NCI-H1436 (cell line): ENCODE measurements at places on chromosomes 4 and X.

GRCh38 chr4:73944061-73944875, 37.6 kb downstream of the PF4 start:
- DNase-seq, result no peak

DNA sequence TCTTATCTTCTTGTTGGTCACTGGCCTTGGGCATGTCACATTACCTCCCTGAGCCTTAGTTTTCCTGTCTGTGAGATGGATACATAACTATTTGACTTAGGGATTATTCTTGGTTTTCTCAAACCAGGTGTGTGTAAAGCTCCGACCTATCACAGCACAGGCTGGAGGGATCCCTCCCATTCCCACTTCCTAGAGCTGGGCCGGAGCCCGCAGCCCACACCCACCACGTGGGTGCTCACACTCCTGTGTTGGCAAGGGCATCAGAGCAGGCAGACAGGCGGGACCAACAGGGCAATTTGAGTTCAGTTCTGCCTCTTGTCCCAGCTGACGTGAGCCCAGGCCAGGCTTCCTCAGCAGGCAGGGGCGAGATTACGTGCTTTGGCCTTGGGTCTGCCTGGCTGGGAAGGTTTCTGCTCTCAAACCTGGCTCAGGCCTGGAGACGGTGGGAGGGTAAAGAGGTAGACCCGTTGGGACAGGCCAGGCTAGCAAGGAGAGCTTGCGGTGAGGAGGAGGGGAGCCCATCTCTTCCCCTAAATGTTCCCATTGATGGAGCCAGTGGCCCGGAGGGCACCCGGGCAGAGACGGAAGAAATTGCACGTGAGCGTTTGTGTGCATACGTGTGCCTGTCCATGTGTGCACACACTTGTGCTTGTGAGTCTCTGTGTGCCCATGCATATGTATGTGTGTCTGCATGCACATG, 734 bp upstream of the SH3TC1 start:
- DNase-seq, result no peak

DNA sequence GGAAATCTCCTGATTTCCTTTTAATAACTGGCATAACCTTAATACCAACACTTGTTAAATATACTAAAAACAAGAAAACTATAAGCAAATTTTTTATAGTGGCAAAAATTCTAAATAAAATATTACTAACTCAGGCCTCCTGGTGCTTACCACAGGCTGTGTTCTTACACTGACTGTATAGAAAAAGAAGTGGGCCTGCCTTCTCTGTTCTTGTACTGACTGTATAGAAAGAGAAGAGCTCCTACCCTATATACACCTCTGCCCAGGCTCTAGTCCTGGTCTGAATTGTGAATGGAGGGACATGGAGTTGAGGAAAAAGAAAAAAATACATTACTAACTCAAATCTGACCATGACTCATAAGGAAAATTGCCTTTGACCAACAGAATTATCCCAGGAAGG, 7.5 kb downstream of the ZNF41 start:
- no peak for DNase-seq

DNA sequence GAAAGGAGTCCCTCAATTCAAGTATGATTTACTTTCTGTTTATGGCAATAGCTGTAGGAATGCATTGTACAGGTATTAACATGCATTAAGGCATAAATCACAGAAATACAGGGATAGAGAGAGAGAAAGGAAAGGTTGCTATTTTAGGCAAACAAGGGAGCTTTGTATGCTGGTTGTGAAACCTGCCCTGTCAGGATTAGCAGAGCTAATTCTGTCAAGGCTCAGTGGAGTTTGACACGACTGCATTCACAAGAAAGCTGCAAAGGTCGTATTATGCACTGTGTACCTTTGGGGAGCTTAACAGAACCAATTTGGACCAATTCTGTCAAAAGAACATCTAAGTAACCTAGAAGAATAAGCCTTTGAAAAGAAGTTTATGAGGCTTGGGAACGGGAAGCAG, 239.3 kb downstream of the GRIA2 start:
- no peak for DNase-seq

GRCh38 chr4:98528882-98529281, 129.5 kb downstream of the TSPAN5 start:
- no peak for DNase-seq

GRCh38 chr4:127445471-127445870, 187.3 kb upstream of the INTU start:
- no peak for DNase-seq

DNA sequence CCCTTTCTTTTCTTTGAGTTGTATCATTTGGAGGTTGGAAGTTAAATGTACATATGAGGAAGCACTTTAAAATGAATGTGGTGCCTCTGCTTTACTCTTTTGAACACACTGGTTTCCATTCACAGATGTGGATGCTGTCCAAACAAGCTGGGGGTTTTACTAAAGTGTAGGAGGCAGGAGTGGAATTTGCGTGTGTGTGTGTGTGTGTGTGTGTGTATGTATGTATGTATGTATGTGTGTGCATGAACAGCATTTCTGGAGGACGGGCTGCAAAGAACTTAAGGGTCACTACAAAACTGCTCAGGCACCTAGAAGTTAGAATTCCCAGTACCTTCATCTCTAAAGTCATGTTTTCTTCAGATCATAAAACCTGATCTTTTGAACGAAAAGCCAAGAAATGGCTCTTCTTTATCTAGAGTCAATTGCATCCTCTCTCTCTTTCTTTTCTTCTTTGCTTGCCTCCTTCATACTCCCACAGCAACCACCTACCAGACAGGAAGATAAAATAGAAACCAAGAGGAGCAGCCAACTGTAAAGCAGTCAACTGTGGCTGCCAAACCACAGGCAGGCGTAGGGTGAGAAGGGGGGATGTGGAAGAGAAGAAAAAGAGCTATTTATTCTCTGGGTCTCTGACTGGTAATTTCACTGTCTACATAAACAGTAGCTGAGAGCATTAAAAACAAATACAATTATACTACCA, 177.0 kb upstream of the RASGEF1B start:
- DNase-seq, result no peak

- DNase-seq, result no peak
These were observed 160.4 kb upstream of the MAMLD1 start for GRCh38 chrX:150202641-150203247.

DNA sequence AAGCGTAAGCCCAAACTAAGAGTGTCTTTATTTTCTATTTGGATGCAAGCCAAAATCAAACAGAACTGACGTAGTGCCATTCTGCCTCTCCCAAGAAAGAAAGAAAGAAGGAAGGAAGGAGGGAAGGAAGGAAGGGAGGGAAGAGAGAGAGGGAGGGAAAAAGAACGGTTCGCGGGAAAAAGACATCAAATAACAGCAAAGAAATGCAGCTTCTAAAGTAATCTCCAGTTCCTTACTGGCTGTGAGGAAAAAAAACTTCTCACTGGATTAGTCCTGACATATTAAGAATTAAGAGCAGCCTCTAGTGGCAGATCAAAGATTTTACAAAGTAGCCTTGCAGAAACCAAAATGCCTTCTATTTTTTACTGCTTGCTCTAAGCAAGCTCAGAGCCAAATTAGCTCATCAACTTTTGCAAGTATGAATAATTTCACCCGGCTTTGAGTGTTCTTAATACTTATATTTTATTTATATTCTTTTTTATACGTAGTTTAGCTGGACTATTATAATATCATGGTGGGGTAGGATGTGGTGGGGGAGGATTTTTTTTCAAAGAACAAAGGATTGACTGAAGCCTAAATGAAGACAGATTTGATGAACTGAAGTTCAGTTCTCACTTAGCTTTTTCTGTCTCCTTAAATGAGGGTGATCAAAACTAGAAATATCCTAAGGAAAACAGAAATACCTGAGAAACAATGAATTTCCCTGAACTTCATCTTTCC, 36.6 kb downstream of the PITX2 start:
- no peak for DNase-seq

DNA sequence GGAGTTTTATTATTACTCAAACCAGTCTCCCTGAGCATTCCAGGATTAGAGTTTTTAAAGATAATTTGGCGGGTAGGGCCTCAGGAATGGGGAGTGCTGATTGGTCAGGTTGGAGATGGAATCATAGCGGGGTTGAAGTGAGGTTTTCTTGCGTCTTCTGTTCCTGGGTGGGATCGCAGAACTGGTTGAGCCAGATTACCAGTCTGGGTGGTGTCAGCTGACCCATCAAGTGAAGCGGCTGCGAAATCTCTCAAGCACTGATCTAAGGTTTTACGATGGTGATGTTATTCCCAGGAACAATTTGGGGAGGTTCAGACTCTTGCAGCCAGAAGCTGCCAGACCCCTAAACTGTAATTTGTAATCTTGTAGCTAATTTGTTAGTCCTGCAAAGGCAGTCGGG, 25.1 kb upstream of the SETD7 start:
- no peak for DNase-seq

DNA sequence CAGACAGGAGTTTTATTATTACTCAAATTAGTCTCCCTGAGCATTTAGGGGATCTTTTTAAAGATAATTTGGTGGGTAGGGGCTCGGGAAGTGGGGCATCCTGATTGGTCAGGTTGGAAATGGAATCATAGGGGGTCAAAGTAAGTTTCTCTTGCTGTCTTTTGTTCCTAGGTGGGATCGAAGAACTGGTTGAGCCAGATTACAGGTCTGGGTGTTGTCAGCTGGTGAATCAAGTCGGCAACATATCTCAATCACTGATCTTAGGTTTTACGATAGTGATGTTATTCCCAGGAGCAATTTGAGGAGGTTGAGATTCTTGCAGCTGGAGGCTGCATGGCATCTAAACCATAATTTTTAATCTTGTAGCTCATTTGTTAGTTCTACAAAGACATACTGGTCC, 629.5 kb upstream of the AMOT start:
- no peak for DNase-seq

DNA sequence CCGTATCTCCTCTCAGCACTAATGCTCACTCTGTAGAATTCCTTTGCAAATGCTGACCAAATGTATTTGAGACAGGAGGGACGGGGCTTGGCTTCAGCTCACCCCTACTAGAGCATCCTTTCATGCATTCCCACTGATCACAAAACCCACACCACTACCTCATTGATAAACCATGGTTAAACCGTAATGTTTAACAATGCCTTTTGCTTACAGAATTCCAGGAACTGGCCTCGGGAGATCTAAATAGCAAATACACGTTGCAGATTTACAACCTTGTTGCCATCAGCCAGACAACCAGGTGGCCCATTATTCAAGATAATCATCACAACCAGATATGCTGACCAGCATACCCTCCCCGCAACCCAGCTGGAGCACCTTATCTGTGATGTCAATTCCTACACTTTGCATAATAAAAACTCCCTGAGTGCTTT, 391.9 kb downstream of the KCTD8 start:
- DNase-seq, result no peak

- no peak for DNase-seq
These were observed 43.8 kb upstream of the CPEB2 start for GRCh38 chr4:14958436-14958835.

DNA sequence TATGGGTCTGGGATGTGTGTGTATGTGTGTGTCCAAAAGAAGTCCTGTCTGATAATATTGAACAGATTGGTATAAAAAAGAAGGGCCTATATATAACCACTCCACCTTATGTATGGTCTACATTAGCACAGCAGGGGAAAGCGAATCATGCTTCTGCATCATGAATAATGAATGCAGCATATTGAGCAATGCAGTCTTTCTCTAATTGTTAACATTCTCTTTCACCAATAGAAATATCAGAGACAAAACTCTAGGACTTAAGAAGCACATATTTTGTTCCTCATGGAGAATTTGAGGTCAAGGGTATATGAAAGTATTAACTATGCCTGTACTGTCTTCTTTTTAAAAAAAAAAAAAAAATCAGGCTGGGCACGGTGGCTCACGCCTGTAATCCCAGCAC, 264.3 kb upstream of the NOCT start:
- DNase-seq, result no peak

DNA sequence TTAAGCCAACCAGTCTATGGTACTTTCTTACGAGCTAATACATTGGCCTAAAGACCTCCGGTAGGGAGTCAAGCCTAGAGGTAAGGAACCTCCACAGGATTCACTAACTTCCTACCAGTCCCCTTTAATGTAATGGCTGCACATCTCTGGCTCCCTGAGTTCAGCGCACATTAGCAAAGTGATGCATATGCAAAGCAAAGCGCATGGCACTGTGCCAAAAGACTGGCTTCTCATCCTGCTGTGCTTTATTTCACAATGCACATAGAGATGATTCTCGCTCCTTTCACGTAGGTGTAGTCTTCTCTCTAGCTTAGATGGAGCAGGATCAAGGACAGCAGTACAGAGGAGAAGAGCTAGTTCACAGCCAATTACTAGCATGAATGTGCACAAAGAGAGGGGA, 14.6 kb upstream of the CLTRN start:
- no peak for DNase-seq

DNA sequence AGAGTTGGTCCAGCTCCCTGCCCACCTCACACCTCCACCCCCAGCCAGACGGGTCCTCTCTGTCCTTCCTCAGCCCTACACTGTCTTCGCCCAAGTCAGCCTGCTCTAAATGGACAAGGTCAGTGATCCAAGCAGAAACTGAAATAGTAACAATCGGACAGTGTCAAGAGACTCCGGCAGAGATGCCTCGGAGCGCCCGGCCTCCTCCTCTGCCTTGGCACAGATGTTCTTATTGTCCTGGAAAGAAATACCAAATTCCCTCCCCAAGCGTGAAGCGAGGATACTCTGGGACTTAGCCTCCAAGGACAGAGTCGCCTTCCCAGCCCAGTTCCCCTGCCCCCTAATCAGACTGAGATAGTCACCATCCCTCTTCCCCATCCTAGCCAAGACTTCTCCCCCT, 28.5 kb downstream of the UTP14A start:
- DNase-seq, result no peak

DNA sequence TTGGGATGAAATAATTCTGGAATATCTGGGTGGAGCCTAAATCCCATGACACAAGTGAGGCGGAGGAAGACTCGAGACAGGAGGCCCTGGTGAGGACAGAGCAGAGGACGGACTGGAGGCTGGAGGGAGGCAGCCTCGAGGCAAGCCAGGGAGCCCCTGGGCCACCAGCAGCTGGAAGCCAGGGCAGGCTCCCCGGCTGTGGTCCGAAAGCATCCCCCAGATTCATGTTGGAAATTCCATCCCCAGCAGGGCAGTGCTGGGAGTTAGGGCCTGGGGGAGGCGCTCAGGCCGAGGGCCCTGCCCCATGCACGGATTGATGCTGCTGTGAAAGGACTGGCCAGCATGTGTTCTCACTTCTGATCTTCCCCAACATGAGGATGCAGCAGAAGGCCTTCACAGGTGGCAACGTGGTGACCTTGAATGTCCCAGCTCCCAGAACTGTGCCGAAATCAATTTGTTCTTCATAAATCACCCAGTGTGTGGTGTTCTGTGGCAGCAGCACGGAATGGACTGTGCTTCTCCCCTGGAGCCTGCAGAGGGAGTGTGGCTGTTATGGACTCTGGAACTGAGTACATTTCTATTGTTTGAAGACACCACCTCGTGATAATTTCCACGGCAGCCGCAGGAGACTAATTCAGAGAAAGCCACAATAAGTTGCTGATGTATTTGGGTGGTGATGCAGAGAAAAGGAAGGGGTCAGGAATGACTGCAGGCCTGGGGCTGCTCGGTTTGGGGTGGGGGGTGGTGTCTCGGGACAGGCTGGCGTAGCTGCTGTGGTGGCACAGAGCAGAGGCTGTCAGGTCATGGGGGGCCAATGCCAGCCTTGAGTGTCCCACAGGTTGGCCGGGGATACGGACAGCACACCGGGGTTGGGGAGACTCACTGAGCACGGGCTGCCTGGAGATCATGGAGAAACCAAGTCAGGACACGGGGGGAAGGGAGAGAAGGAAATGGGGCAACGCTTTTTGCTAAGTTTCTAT, 56.9 kb downstream of the PCGF3 start:
- DNase-seq, result no peak

GRCh38 chr4:172141025-172141424, 327.8 kb downstream of the GALNTL6 start:
- DNase-seq, result peak; percentile 48

GRCh38 chrX:122790376-122791095, 393.5 kb upstream of the GRIA3 start:
- DNase-seq, result no peak
